Activated naive CD8-positive, alpha-beta T cell treated with anti-CD3 and anti-CD28 coated beads, Interleukin-2, amount 10 ng/mL, durations not matched to agents 7 days and 5 days (primary cell): ENCODE measurements at places on chromosomes 4 and X.

GRCh38 chr4:41477181-41477905 is 60.6 kb upstream of the LIMCH1 start:
- DNase-seq, result no peak

DNA sequence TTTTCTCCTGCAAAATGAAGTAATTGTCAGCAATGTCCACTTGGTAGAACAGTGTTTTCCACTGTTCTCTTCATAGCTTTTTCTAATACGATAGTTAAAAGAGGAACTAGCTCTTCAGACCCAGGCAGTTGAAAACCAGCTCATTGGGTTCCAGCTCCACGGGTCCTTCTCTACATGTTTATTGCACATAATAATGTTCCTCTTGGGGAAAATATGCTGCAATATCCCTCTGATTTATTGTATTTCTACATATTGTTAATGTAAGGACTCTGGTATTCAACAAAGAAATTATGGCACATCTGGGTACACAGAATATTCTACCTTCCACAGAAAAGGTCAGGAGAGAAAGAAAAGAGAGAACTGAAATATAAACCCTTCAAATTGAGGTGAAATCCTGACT is 473.4 kb downstream of the TRIML1 start:
- DNase-seq, result no peak

DNA sequence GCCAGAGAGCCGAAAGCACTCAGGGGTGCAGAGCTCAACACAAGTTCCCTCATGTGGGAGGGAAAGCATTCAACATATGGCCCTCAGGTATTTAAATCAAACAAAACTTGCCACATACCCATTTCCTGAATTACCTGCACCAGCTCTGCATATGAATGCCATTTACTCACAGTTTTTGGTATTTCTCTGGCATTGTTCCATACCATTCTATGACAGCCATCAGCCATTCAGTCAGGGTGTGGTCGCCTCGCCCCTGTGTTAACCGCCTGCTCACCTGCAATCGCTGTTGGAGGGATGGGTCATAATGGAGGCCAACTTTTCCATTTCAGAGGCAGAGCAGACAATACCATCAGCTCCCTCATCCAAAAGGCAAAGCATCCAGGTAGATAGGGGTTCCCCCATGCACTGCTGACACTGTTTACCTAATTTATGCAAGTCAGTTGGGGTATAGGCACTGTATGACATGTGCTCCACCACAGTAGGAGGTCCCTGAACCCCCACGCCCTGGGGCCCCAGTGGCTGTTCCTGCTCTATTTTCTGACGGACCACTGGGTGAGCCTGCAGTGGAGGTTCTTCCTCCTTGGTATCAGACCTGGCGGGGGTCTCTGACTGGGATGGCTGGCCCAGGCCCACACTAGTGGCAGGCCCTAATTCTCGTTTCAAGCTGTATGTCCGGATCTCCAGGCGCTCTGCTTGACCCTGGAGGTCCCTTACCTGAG is 227.1 kb downstream of the ADGRL3 start:
- DNase-seq, result no peak

GRCh38 chr4:41141900-41142299 is 72.4 kb downstream of the APBB2 start:
- no peak for DNase-seq

GRCh38 chr4:136737066-136737465 is 795.2 kb downstream of the PCDH18 start:
- no peak for DNase-seq

GRCh38 chr4:47493238-47494123 is 8.4 kb downstream of the ATP10D start:
- no peak for DNase-seq

GRCh38 chr4:75723163-75724065 is 963 bp upstream of the USO1 start:
- no peak for DNase-seq

DNA sequence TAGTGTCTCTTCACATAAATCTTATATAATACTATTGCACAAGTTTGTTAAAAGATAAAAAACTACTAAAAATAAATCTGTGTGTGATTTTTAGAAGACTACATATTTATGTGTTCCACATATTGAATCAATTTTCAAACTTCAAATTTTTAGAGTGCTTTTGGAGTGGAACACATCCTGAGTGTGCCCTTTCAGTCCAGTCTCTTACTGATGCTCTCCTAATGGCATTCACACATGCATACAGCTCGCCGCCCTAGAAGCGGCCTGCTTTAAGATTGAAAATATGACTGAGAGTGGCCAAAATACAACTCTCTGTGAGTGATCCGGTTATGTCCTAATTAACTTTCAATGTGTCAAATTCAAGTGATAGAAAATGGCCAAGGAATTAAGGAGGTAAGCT is 628.8 kb downstream of the ANKRD50 start:
- no peak for DNase-seq

DNA sequence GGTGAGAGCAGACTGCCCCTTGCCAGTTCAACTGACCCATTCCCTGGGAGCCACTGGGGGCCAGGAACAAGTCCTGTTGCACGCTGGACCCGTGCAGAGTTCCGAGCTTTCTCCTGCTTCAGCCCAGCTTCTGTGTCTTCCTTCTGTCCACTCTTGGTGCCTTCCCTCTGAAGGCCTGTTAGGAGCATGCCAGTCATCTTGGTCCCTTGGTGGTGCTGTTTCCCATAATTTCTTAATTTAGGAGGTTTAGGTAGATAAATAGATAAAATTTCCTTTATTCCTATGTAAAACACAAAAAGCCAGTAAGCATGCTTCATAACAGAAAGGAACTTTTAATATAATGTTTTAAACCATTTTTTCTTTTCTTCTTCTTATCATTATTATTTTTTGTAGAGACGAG is 672.7 kb downstream of the CCSER1 start:
- no peak for DNase-seq

DNA sequence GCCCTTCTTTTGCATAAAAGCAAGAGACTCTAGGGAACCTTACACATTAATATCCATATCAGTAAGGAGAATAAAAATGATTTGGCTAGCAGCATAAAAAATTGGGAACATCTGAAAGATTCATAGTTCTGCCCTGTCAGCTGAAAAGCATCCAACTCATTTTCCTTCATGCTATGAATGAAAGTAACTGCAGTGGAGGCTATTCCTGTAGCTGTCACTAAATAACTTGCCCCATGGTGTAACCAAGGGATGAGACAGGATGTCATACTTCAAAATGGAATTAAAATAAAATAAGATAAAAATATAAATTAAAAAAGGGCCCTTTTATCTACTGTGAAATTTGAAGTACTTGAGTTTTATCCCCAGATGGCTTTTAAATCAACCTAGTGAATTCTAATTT is 878.8 kb downstream of the C4orf33 start:
- no peak for DNase-seq
